ENCODE measurements at places on chromosomes 16 and 17. TPM values are rescaled to one million over a fixed set of nuclear protein-coding genes. Genes with fewer than 3 reads are reported as not detected.
A peak's percentile ranks its signal among the peaks of the same experiment; 100 is the strongest.

The RPS6KB1 gene
- 28.6 TPM for polyA plus RNA-seq

The PGS1 gene
- polyA plus RNA-seq = 28.6 TPM

The KCNH6 gene
- not detected for polyA plus RNA-seq

DNA sequence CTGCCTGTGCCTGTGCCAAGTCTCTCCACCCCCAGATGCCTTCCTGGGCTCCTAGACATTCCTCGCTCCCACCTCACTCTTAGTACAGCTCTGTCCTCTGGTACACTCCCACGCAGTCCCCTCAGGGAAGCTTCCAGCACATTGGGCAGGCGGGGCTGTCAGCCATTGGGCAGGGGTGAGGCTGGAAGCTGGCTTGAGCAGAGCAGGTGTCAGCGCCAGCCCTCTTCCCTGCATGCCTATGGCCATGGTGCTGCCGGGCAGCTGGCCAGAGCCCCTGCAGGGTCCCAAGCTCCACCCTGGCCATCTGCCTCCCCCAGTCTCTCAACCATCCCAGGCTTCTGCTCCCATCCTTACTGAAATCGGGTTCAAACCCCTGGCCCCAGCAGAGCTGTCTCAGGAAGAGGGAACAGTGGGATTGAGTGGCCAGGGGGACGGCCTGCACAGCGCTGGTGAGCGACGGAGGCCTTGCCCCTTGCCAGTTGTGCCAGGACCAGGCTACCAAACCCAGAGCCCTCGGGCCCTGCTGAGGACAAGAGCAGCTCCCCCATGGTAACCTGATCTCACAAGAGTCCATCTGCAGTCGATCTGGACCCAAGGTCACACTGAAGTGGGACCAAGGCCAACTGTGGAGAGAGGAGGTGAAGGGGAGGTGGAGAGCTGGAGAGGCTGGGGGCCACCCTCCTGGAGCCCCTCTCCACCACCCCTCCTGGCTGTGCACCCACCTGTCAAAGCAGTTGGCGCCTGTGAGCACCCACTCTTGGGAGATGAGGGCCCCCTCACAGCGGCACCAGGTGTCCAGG, 2.4 kb upstream of the B9D1 start:
- DNase-seq = peak; percentile 51

DNA sequence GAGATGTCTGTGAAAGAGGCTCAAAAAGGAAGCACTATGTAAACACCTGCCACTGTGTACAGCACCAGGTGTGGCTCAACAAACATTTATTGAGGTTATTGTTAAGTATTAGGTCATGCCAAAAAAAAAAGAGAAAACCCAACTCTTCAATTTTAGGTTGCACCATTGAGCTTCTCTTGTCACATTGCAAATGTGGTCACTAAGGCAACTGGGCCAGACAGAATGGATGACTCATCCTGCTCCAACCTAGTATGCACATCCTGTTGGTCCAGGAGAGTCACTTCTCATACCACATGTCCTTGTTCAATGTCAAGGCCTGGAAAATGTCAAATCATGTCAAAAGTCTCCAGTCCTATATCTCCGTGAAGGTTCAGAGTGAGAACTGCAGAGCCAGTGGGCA, 25.0 kb downstream of the HOXB1 start:
- peak; percentile 96 for DNase-seq

GRCh38 chr16:70687671-70688245, 1.9 kb upstream of the MTSS2 start:
- DNase-seq = no peak

GRCh38 chr17:78248051-78248914, 16.9 kb downstream of the TMEM235 start:
- DNase-seq = no peak

DNA sequence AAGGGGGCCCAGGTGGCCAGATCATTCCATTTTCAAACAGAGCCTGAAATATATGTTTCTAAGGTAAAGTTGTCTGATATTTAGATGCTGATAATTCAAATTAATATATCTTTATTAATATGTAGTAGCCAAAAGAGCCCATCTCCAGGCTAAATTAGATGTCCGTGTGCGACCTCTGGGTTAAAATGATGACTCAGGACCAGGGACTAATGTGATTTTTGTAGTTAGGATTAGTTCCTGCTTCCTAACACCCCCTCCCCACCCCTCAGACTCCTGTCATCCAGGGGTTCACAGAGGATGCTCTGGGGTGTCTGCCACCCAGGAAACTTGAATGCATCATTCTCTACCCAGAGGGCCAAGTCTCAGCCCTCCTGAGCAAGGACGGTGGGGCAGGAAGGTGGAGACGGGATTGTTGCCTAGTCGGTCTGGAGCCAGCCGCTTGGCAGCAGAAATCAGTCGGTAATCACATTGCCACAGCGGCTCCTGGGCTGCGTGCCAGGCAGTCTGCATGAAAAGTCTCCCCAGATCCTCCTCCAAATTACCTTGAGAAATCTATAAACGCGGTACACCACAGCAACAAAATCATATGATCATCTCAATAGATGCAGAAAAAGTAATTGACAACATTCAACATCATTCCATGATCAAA, 29.8 kb downstream of the CNGB1 start:
- peak; percentile 67 for DNase-seq

GRCh38 chr16:13139661-13140241, 238.4 kb downstream of the SHISA9 start:
- DNase-seq = no peak

DNA sequence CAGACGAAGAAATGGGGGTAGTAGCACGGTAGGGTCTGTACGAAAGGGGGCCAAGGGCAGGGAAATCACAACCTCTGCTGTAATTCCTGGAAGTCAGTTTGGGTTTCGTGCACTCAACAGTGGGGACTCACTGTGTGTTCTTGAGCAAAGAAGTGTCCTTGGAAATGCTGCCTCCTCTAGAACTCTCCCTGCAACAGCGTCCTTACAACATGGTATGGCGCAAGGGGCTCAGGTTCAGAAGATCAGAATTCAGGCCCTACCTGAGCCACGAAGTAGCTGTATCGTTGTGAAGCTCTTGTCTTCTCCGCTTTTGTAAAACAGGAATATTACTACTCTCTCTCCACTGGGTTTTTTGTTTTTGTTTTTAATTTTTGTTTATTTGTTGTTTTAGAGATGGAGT, 106.2 kb upstream of the CLEC3A start:
- DNase-seq = no peak

- peak; percentile 82 for DNase-seq
These were observed 744 bp upstream of the GGNBP2 start for GRCh38 chr17:36544044-36544306.

Measured in GM23248 (cell line).